Activated T-cell treated with anti-CD3 and anti-CD28 coated beads, Interleukin-2, amount 50 U/mL, for 72 hours (primary cell): ENCODE measurements at places on chromosomes 1 and 21.

- H3K4me1 ChIP-seq: peaks cover 17% of the 10 kb centered on the region
- H3K27ac ChIP-seq: no peak overlapping the region
- no peaks in the 10 kb centered on the region for H3K36me3 ChIP-seq
- no peaks in the 10 kb centered on the region for H3K27me3 ChIP-seq
Observed at GRCh38 chr1:173042806-173043205, 7.9 kb downstream of the TNFSF18 start.

GRCh38 chr1:198763298-198763714, 124.5 kb downstream of the PTPRC start:
- peaks cover 24% of the 10 kb centered on the region for H3K4me1 ChIP-seq
- H3K27ac ChIP-seq: peak overlapping the region; percentile 84
- no peaks in the 10 kb centered on the region for H3K36me3 ChIP-seq

DNA sequence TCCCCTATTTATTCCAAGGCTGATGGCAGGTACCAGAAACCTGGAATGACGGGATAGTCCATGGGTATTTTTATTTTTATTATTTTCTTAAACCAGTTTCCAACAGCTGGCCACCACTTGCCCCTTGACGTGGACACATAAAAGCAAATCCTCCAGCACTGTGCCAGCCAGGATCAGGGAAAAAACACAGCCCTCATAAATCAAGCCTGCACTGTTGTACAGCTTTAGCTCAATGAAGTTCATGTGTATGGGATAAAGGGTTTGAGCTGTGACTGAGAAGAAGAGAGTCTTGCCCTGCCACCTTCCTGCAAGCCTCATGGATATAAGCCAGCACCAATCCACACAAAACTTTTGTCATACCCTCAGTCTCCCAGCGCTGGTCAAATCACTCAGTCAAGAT, 303.8 kb upstream of the SPAG17 start:
- DNase-seq: no peak
- H3K27me3 ChIP-seq: no peaks in the 10 kb centered on the region
- no peak overlapping the region for H3K27ac ChIP-seq

DNA sequence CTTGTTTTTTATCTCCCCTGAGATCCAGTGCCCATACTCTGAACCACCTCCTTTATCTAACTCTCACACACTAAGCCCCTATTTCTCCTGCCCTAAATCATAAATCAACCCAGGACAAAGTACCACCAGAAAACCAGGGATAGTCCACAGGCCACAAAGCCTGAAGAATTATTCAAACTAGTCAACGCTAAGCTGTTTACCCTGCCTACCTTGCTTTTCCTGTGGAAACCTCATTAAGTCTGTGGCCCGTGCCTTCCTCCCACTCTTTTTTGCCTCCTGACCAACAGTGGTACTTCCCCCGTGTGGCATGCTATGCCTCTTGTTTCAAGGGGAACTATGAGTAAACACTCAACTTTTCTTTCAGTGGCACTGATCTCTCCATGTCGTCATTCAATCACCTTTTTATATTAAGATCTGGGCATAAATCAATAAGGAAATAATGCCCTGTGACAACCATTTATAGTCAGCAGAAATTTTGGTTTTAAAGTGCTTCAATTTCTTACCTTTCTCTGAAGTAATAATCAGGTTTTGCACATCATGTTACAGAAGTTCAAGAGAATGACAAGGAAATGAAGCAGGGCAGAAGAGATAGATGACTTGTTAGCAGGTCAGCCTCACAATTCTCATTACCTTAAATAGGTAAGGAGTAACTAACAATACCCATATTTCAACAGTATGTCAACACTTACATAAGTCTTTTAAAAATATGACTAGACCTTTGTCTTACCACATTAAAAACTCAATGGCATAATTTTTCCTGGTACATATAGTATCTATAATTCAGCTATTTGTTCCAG, 32.1 kb downstream of the EYA3 start:
- H3K27ac ChIP-seq: peak overlapping the region; percentile 84
- no peaks in the 10 kb centered on the region for H3K27me3 ChIP-seq
- peaks cover 58% of the 10 kb centered on the region for H3K4me1 ChIP-seq
- peak overlapping the region; percentile 76 for H3K4me3 ChIP-seq
- H3K36me3 ChIP-seq: peaks cover 6% of the 10 kb centered on the region

GRCh38 chr1:32337855-32338636, 2.0 kb upstream of the MARCKSL1 start:
- H3K4me3 ChIP-seq: peak overlapping the region; percentile 21
- H3K4me1 ChIP-seq: peaks cover 67% of the 10 kb centered on the region
- no peaks in the 10 kb centered on the region for H3K27me3 ChIP-seq
- H3K36me3 ChIP-seq: peaks cover 4% of the 10 kb centered on the region

DNA sequence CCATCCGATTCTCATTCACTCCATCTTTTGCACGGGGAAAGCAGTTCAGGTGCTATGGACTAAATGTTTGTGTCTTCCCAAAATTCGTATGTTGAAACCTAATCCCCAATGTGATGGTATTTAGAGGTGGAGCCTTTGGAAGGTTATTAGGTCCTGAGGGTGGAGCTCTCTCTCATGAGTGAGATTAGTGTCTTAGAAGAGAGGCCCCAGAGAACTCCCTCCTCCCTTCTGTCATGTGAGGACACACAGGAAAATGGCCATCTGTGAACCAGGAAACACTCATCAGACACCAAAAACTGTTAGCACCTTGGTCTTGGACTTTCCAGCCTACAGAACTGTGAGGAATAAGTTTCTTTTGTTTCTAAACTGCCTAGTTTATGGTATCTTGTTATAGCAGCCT, 15.8 kb upstream of the CCDC190 start:
- H3K36me3 ChIP-seq: no peaks in the 10 kb centered on the region
- H3K27ac ChIP-seq: no peak overlapping the region
- DNase-seq: no peak
- H3K4me1 ChIP-seq: no peaks in the 10 kb centered on the region
- peaks cover 14% of the 10 kb centered on the region for H3K27me3 ChIP-seq

GRCh38 chr1:99816656-99817055, 33.5 kb upstream of the AGL start:
- H3K27me3 ChIP-seq: no peaks in the 10 kb centered on the region
- peaks cover 15% of the 10 kb centered on the region for H3K4me1 ChIP-seq
- H3K27ac ChIP-seq: no peak overlapping the region
- no peaks in the 10 kb centered on the region for H3K36me3 ChIP-seq
- no peak overlapping the region for H3K4me3 ChIP-seq
